ENCODE measurements at places on chromosomes 6 and 20.

DNA sequence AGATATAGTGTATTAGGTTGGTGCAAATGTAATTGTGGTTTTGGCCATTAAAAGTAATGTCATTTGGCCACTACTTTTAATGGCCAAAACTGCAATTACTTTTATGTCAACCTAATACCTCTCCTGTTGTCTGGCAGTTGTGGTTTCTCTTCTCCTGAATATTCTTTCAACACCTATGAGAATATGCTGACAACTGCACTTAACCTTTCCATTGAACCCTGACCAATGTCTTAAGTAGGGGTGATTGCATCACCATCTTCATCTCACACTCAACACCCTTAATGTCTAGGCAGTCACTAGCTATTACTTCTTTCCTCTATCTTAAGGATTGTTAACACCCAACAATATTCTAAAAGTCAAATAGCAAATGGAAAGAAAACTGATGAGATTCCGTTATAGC lies 200.5 kb upstream of the HSF2 start:
- no peak for DNase-seq

- DNase-seq: no peak
Observed at GRCh38 chr6:131244942-131245341, 109.7 kb downstream of the AKAP7 start.

GRCh38 chr6:40705354-40705753 lies 118.2 kb upstream of the LRFN2 start:
- no peak for DNase-seq

DNA sequence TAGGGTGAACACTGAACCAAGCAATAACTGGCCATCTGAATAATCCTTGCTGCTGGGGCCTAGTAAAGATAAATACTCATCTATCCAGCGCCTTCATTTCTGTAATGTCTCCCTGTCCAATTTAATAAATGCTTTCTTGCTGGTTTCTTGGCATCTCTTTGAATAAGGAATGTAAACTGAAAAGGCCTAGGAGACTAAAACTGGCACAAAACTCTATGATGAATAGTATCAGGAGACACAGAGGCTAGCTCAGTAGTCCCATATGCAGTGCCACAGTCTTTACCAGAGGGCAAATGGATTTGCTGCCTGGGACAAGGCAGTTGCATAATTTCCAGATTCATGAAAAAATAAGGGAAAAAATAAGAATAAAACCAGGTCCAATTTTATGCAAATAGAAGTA lies 324.4 kb downstream of the CENPW start:
- no peak for DNase-seq

- no peak for DNase-seq
Observed at GRCh38 chr6:126071000-126071647, 84.8 kb downstream of the TRMT11 start.

DNA sequence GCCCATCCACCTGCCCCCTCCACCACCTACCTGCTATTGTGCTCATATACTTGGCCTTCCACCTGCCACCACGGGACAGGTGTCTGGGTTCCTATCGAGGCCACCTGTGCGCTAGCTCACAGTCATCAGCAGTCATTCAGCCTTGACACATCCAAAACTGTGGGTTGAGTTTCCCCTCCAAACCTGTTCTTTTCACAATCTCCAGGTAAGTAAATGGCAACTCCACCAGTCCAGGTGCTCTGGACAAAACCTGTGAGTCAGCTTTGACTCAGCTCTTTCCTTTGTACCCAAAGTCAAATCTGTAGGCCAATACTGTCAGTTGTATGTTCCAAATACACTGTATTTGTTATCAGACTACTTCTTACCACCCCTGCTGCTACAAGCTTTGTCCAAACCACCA lies 52.6 kb downstream of the SPTLC3 start:
- no peak for DNase-seq

DNA sequence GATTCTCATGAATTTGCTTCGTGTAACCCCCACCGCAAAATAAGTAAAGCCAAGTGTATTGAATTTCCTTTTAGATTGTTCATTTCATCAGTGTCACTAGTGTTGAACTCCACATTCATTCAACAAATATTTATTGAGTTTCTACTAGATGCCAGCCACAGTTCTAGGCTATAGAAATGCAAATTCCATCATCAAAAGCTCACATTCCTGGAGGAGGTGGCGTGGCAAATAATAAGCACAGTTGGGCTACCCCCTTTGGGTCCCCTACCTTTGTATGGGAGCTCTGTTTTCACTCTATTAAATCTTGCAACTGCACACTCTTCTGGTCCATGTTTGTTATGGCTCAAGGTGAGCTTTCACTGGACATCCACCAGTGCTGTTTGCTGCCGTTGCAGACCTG lies 12.7 kb upstream of the ME1 start:
- no peak for DNase-seq

DNA sequence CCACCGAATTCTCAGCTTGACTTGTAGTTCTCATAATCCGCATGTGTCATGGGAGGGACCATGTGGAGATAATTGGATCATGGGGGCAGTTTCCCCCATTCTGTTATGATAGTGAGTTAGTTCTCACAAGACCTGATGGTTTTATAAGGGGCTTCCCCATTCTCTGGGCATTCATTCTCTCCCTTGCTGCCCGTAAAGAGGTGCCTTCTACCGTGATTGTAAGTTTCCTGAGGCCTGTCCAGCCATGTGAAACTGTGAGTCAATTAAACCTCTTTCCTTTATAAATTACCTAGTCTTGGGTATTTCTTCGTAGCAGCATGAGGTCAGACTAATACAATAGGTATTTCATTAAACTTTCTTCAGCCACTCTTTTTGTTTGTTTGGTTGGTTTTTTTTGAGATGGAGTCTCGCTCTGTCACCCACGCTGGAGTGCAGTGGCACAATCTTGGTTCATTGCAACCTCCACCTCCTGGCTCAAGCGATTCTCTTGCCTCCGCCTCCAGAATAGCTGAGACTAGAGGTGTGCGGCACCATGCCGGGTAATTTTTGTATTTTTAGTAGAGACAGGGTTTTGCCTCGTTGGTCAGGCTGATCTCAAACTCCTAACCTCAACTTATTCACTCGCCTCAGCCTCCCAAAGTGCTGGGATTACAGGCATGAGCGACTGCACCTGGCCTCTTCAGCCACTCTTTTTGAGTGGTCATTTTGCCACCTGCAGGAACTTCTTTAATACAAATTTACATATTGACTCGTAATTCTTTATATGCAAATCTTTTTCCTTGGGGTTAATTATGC lies 36.3 kb downstream of the GSTA2 start:
- DNase-seq: no peak

DNA sequence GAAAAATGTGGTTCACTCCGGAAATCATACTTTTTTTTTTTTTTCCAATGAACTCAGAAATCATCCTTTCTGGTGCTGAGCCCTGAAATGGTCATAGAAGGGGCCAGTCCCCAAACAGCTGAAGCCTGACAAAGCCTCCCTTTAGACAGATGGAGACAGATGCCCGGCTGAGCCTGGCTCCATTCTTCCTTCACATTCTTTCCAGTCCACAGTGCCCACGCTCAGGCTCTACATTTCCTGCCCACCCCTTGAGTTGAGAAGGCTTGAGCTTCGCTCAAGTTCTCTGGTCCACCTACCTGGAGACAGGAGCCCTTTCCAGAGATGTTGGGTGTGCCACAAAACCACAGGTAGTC lies 41.2 kb downstream of the KCNK5 start:
- no peak for DNase-seq

GRCh38 chr20:59580991-59581401 lies 23.3 kb upstream of the PHACTR3 start:
- no peak for DNase-seq

- DNase-seq: no peak
Observed at GRCh38 chr6:165674155-165675029, 11.4 kb upstream of the PDE10A start.

DNA sequence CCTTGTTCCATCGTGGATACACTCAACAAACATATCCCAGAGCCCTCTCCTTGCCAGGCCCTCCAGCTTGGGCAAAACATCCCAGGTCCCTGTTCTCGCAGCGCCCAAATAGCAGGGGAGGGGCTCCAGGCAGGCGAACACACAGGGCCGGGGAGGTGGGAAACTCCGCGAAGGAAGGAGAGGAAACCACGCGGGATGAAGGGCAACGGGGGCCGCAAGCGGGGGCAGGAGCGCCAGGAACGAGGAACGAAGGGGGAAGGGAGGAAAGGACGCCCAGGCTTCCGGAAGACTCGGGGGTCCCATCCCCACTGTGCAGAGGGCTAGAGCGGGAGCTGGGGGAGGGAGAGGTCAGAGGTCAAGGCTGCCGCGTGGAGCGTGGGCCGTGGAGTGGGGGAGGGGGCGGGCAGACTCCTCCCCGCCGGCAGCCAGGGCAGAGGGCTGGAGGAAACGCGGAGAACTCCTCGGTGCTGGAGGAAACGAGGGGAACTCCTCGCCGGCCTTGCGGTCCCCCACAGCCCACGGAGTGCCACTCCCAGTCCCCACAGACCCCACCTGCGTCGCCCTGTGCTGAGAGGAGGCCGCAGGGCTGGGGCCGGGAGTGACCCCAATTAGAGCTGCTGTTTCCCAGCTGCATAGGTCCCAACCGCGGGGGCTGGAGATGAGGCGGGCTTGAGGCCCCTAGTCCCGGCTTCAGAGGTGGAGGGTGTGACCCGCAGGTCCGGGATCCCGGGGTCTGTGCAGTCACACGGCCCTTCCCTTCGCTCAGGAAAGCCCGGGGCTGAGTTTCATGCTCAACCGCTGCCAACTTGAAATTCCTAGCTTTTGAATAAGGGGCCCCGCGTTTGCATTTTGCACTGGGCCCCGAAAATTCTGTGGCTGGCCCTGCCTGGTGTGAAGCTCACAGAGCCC lies 1.2 kb upstream of the RBM38 start:
- peak; percentile 48 for DNase-seq

- DNase-seq: peak; percentile 81
Observed at GRCh38 chr6:41505122-41506049, 40.8 kb upstream of the FOXP4 start.

- DNase-seq: no peak
Observed at GRCh38 chr6:138422861-138423260, 18.8 kb downstream of the HEBP2 start.

DNA sequence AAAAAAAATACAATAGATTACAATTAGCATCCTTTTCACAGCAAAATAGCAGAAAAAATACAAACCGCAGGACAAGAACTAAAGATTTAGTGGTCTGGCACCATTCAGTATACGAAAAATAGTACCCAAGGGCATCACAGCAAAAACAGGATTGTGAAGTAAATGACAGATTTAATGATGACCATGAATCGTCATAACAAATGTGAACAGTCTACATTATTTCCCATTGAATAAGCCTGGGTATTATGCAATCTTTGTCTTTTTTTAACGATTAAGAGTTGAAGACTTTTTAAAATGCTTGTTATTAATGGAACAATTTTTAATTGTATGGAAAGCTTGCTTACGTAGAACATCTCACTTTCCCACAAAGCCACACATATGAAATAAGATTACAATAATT lies 432.8 kb downstream of the PKHD1 start:
- no peak for DNase-seq

DNA sequence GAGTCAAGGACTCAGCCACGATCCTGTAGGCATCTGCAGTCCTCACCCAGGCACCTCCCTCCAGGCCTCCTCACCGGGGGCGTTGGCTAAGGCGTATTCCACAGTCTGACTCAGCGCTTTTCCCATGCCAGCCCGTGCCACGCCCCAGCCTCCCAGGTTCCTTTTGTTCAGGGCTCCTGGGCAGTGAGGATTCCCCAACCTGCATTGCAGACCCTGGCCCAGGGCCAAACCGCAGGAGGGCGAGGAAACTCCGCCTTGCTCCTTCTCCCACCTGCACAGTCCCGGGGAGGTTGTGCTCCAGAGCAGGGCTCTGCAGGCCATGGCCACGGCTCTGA lies 202.8 kb upstream of the CST7 start:
- DNase-seq: no peak

GRCh38 chr6:28863604-28864325 lies 60.0 kb downstream of the TRIM27 start:
- DNase-seq: peak; percentile 42

GRCh38 chr6:42269974-42270510 lies 52.4 kb upstream of the MRPS10 start:
- DNase-seq: no peak

DNA sequence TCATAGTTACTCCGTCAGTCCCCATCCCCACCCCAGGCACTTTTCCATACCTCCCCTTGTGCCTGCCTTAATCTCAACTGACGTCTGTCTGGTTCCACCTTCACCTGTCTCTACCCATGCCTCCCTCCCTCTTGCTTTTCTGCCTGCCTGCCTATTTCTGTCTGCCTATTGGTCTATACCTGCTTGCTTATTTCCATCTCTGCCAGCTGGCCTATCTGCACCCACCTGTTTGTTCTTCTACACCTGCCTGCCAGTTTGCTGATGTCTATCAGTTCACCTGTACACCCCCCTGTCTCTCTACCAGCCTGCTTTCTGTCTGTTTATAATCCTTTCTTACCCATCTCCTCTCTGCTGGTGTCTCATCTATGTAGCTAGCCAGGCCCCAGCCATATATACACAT lies 87.5 kb downstream of the RALGAPA2 start:
- DNase-seq: no peak

- DNase-seq: no peak
Observed at GRCh38 chr6:45710304-45710821, 305.3 kb downstream of the CLIC5 start.

GRCh38 chr20:2507875-2508630 lies 662 bp downstream of the ZNF343 start:
- peak; percentile 33 for DNase-seq

DNA sequence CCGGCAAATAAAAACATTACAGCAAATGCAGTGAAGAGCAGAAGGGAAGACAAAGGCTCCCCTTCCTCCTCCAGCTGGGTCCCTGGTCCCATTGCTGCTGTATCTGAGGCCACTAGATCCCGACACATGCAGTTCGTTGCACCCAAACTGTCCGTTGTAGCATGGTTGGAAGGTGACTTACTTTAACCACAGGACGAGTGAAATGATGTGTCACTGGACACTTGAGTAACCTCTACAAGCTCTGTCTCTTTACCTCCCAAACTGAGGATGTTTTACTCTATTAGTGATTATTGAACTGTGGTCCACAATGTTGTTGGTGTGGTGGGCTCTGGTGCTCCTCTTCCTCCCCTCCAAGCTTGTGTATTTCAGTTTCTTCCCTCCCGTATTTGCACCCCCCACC lies 46.2 kb upstream of the ARMH2 start:
- no peak for DNase-seq

GRCh38 chr20:11207749-11208502 lies 534.1 kb upstream of the JAG1 start:
- DNase-seq: no peak

DNA sequence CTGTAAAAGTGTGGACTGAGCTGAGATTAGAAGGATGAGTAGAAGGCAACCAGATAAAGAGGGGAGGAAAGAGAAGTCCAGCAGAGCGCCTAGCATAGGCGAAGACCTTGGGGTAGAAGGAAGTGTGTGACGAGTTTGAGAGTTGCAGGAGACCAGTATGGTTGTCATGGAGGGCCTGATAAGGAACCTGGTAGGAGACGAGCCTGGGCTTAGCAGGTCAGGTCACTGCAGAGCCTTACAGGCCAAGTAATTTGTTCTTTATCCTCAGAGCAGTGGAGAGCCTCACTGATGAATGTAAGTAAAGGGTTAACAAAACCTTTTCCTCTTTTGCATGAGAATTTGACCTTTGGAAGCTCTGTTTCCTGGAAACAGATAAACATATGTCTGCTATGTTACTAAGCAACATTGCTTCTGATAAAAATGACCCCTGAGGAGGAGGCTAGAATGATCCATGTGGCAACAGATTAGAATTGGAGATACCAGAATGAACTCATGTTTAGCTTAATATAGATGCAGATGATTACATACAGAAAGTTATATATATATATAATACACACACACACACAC lies 2.9 kb upstream of the TMEM74B start:
- DNase-seq: no peak

All from germinal center (tissue), 1 donor.